ENCODE measurements at places on chromosomes 1 and 21.

- no peak for DNase-seq
Observed at GRCh38 chr1:60998786-60999185, 83.6 kb upstream of the NFIA start.

- no peak for DNase-seq
Observed at GRCh38 chr1:25766721-25767436, 33.1 kb upstream of the SELENON start.

DNA sequence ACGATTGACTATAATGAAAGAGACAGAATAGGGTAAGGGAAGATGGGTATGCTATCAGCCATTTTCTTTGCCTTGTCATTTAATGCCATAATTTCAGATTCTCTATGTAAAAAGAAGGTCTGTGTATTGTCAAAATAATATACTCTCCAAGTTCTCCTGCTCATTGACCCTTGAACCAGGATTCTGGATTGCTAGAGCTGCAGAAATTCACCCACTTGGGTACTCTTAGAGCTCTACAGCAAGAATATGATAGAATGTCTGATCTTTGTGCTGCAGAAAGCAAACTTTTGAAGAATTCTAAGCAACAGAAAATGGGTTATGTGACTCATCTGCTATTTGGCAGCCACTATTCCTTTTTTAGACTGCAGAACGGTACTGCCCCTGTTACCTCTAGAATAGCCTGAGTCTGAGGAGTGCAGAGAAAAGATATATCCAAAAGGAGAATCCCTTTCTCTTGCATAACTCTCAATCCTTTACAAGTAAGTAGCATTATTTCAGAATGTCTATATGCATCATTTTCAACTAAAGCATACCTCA, 78.2 kb upstream of the TENT5C start:
- DNase-seq, result no peak

DNA sequence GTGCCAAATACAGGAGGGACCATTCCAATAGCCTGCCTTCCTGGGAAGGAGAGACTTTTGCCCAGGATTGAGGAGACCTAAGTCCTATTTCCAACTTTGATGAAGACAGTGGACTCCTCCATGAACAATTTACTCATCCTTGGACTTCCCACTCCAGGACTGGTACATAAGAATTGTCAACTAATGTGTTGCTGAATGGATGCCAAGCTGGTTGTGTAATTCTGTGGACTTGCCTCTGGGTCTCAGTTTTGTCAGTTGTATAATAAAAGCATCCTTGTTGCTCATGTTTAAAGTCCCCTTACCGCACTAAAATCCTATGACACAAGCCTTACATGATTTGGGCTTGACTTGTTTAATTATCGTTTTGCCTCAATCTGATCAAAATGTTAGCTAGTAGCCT, 13.2 kb upstream of the ZP4 start:
- DNase-seq, result no peak

DNA sequence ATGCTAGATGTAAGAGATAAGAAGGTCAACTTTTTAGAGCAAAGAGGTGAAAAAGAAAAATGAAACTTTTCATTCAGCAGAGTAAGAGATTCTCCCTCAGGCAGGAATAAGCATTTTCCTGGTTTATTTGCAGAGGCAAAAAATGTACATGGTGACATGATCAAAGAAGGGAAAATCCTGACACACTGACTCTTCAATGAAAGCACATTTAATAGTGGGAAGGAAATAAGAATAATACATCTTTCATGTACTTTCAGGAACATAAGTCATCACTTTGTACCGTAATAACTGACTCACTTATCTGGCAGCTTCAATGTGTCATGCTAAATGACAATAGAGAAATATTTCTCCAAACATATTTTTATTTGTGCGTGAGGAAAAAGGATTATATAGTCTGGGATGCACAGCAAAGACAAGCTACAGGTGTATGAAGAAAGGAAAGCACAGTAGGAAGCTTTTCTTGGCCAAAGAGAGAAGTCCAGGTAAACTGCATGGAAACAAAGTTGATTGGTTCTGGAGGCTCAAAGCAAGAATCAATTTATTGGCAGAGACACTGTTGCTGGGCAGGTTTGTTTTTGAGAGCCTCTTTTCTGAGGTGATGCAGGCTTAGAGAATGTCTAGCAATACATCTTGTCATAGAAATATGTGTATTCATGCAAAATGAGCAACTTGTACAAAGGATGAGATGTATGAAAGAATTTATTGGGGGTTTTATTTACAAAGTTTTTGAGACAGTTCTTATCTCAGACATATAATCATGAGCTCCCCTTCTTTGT, 1409.0 kb downstream of the PLA2G4A start:
- no peak for DNase-seq
